ENCODE measurements at places on chromosomes 16 and 17. TPM values are rescaled to one million over a fixed set of nuclear protein-coding genes. Genes with fewer than 3 reads are reported as not detected.

Gene KRT23
- polyA plus RNA-seq = 48.4 TPM

Gene CA7
- polyA plus RNA-seq = not detected

Gene HSD17B1
- polyA plus RNA-seq = 0.34 TPM

Gene FBXL20
- 8.6 TPM for polyA plus RNA-seq

Gene RTN4RL1
- not detected for polyA plus RNA-seq

Gene CCL16
- 17.7 TPM for polyA plus RNA-seq

Gene ZNF768
- polyA plus RNA-seq = 40.0 TPM

Gene NAA60
- 32.0 TPM for polyA plus RNA-seq

Gene SPATA32
- polyA plus RNA-seq = not detected

Gene ATP2A1
- 16.4 TPM for polyA plus RNA-seq

Gene PDPR
- 29.9 TPM for polyA plus RNA-seq

Gene BCAR1
- polyA plus RNA-seq = 51.7 TPM

Gene PIRT
- not detected for polyA plus RNA-seq

Gene ADCY7
- 2.2 TPM for polyA plus RNA-seq

Gene CCL8
- not detected for polyA plus RNA-seq

Gene PPM1D
- polyA plus RNA-seq = 7.3 TPM

Gene TBC1D3I
- polyA plus RNA-seq = 0.30 TPM

Data from HepG2 (cell line).